NCI-H1105 (cell line): ENCODE measurements at places on chromosomes 5 and 9.

DNA sequence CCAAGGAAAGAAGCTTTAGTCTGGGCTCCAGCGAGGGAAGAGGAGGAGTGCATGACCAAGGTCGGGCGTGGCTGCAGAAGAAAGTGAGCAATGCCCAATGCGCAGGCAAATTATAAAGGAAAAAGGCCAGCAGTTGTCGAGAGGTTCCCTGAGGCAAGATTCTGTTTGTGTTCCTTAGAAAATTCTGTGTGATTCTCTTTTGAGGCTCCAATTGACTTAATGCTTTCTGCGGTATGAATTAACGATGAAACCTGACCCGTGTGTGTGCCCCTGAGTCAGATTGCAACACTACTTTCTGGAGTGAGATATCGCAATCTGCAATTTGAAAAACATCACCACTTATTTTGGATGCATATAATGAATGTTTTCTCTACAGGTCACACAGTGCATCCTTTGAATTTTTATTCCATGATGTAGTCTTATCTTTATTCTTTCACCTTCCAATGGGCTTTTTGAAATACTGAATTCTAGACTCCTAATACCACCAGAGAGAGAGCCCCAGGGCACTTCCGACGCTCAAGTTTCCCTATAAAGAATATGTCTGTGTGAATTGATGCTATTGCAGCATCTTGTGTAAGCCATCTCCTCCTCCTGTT, 117.9 kb upstream of the IL6ST start:
- no peak for DNase-seq

DNA sequence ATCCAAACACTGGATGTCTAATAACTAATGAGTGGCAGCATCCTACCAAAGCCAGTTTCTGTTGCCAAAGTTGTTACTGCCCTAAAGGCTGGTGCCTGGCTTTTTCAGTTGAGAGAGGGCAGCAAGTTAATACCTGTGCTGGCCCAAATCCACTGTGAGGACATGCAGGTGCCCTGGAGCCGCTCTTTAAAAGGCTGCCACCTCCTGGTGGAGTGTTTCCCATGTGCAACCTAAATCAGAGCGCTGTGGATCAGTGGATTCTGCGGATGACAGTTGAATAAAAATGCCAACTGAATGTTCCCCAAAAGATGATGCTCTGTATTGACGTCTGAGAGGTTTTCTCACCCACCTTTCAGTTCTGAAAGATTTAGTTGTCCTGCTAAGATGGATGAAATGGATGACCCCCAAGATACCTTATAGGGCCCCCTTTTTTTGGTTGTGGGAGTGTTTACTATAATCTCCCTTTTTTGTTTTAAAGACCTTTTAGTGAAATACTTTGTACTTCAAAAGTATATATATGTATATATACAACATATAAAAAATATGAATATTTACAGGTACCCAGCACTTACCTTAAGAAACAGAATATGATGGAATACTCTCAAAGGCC, 146.4 kb downstream of the EGFLAM start:
- DNase-seq, result no peak

DNA sequence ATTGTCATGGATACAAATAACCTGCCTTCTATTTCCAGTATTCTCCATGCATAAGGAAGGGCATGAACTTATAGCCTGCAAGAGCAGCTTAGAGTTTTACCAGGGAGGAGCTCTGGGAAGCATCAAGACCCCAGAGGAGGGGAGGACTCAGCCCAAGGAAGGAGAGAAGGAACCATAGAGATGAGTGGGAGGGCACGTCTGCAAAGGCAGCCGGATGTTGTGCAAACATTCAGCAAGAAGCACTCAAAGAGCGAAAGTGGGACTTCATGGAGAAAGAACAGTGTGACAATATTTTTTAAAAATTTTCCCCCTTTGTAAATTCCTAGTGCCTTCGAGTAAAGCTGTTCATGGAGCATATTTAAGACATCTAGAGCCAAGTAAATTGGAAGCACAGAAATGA, 270.1 kb upstream of the PTGER4 start:
- DNase-seq, result no peak

- DNase-seq, result no peak
These were observed 388.0 kb downstream of the TMEM232 start for GRCh38 chr5:110338341-110339083.

GRCh38 chr9:136729144-136729543, 13.6 kb downstream of the LCN10 start:
- DNase-seq, result no peak

GRCh38 chr9:137286975-137287383, 9.5 kb downstream of the TOR4A start:
- DNase-seq, result no peak

- DNase-seq, result no peak
These were observed 44.8 kb downstream of the NDUFAF2 start for GRCh38 chr5:60989790-60990189.

GRCh38 chr9:36138901-36139300, 2.4 kb downstream of the GLIPR2 start:
- no peak for DNase-seq

DNA sequence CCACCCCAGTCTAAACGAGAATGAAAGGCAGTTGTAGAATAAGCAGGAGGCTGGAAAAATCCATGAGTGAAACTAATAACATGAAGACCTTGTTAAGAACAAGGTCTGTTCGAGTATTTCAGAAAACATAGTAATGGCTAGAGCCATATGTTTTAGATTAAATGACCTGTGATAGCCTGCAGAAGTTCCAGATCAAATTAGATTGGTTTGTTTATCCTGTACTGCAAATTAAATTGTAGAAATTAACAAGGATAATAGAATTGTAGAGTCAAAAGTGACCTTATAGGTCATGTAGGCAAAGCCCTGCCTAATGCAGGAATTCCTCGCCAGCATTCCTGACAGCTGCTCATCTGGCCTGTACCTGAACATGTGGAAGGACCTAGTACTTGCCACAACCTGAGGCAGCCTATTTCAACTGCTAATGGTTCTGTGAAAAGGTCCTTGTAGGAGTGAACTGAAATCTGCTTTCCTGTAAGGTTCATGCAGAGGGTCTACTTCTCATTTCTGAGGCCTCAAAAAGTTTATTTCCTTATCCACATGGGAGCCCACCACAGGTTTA, 17.2 kb downstream of the LIX1 start:
- no peak for DNase-seq

DNA sequence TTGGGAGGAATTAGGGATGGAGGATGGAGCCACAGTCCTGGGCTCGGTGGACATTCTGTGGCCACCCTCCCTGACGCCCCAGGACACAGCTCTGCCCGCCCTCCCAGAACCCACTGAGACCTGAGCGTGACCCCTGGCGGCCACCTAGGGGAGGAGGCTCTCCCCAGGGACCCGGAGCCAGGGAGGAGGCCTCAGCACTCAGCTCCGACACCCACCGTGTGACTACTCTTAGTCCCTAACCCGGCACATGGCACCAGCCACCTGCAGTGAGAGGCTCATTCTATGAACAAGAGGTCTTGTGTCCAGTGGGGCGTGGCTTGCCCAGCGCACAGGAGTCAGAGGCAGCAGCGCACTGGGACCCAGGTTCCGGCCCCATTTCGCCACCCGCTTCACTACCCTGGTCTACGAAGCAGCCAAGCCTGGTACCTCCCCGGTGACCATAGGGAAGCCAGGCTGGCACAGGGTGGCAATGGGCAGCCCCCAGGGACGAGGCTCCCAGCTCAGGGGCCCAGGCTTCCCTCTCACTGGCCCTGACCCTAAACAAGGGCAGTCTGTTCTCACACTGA, 10.2 kb downstream of the SARDH start:
- DNase-seq, result no peak

GRCh38 chr9:131734165-131734610, 5.7 kb downstream of the RAPGEF1 start:
- peak; percentile 28 for DNase-seq

- no peak for DNase-seq
These were observed 357.7 kb downstream of the ARRDC3 start for GRCh38 chr5:91025449-91025848.

DNA sequence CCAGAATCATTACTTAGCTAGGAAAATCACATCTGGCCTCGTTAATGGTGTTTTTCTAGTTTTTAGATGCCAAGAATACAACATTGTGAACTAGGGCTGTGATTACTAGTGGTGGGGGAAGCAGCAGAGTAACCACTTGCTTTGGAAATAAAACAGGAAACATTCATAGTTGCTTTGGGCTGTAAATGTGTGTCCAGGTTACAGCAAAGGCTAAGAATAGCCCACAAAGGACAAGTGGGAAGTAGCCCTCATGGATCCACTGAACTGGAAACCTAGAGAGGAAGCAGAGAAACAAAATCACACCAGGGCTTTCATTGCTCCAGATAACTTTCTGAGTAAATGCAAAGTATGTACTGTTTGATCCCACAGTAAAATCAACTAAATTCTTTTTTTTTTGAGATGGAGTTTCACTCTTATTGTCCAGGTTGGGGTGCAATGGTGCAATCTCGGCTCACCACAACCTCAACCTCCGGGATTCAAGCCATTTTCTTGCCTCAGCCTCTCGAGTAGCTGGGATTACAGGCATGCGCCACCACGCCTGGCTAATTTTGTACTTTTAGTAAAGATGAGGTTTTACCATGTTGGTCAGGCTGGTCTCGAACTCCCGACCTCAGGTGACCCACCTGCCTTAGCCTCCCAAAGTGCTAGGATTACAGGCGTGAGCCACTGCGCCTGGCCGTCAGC, 56.2 kb upstream of the TNFSF15 start:
- DNase-seq, result no peak

- DNase-seq, result no peak
These were observed 72.5 kb upstream of the RASA1 start for GRCh38 chr5:87195104-87195591.

- no peak for DNase-seq
These were observed 78.9 kb downstream of the GOLPH3 start for GRCh38 chr5:32095261-32095671.

DNA sequence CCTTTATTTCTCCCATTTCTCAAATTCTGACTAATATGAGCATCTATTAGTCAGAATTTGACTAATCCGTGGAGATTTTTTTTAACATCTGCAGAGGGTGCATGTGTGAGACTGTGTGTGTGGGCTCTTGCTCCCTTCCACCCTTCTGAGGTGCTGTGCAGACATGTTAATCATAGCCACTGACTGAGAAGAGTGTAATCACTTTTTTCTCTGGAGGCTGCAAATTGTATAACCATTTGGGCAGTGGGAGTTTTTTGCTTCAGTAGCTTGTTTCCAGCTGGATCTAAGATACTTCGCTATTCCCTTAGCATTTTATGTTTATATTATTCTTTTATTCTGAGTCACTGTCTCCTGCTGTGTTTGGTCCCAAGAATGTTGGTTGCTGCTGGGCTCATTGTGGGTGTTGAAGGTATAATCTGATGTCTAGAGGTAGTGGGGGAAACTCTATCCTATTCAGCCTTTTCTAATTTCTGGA, 66.2 kb downstream of the ARHGEF28 start:
- no peak for DNase-seq

DNA sequence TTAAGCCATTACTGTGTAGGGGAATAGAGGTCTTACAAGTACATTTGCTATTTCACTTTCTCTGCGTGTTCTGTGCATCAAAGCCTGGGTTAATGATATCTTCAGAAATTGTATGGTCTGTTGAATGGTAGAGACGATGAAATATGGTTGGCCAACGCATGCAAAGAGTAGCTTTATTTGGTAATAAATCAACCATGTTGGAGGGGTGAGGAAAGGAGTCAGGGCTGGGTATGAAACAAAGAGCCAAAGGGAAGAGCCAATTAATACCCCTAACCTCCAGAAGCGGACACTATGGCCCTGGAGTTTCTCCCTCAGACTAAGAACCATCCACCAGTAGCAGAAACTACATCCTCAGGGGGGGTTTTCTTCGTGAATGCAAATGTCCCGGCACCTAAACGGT, 1974.0 kb upstream of the WWC1 start:
- DNase-seq, result no peak

DNA sequence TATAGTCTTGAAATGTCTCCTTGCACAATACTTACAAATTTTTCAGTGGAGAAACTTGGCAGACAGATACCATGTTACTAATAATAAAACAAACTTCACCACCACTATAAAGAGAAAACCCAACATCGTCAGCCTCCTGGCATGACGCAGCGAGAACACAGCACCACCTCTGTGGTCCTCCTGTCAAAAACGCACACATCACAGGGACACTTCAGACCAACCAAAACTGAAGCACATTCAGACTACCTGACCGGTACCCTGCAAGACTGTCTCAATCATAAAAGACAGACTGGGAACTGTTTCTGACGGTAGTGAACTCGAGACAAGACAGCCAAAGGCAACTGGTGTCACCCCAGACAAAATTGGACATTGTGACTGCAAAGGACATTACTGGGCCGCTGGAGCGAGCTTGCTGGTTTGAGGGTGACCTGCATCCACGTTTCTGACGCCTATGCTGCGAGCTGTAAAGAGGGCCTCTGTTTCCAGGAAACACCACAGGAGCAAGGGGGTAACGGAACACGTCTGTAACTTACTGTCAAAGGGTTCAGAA, 34.4 kb downstream of the NSUN2 start:
- DNase-seq, result no peak

- DNase-seq, result peak; percentile 11
These were observed 32.0 kb downstream of the PLPP1 start for GRCh38 chr5:55502759-55503158.

DNA sequence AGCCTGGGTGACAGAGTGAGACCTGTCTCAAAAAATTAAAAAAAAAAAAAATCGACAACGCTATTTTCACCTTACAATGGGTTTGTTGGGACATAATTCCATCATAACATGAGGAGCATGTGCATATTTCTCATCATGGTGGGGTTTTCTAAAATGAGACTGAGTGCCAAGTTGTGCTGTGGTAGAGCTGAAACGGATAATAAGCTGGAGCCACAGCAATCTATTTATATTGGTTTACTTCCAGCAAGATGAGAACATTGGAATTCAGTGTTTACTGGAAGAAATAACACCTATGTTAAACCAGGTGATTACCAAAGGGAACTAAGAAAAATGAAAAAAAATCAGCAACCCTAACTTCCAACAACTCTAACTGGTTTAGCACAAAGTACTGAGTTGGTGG, 102.3 kb upstream of the IL6ST start:
- no peak for DNase-seq

GRCh38 chr5:98798847-98799246, 25.4 kb downstream of the RGMB start:
- no peak for DNase-seq

GRCh38 chr5:126348855-126349635, 74.2 kb upstream of the GRAMD2B start:
- no peak for DNase-seq

DNA sequence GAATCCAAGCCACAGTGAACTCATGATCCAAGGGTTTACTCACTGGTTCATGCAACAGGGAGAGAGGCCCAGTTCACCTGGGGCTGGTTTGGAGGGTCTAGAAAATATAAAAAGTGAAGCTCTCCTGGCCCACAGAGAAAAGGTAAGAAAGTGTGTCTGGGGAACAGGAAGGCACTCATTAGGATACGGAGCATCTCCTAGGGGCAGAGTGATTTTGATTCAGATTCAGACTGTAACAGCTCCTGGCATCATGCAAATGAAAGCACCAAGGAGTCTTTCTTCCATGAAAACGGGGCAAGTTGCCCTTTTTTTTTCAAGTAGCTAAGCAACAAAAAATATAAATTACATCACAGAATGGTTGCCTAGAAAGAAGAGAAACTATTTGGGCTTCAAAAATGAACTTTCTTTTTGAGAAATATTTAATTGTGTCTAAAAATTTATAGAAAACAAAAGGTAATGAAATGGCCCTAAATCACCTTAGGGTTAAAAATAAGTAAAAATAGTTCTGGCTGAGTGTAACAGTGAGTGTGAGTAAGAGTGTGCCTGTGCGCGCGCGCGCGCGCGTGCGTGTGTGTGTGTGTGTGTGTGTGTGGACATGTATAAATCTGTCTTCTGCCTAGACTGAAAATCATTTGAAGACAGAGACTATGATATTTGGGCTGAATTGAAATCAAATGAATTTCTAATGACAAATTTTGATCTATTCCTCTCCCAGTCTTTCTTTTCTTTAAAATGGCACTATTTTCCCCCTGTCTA, 177.8 kb upstream of the ZNF462 start:
- DNase-seq, result no peak

- DNase-seq, result no peak
These were observed 15.2 kb upstream of the DNAJC25 start for GRCh38 chr9:111615928-111616327.
